ENCODE measurements at places on chromosomes 2 and 18.

DNA sequence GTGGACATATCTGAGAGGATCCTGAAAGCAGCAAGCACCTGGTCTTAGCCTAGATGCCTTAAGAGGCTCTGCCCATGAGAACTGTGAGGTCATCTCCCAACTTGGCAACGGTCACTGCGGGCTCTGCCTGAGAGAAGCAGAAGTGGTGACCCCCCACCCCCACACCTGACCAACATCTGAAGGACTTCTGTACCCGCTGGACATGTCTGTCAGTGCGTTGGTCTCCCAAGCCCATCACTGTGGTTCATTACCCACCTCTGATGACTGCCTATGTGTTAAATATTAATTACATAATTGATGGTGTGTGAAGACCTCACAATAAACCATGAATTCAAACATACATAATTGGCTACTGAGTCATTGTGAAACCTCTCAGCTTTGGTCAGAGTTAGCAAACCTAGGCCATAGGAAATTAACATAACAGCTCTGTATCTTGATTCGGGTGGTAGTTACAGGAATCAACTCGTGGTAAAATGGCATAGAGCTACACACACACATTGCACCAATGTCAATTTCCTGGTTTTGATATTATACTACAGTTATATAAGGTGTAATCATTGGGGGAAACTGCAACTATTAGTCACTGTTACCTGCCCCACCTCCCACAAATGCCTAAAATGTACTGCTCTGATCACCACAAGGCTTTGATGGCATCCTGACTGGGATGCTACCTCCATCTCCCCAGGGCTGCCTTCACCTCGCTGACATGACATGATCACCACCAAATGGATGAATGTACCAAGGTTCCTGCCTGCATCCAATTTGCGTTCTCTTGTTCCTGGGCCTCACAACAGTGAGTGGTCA is 4.3 kb upstream of the GALNT1 start:
- DNase-seq = no peak

DNA sequence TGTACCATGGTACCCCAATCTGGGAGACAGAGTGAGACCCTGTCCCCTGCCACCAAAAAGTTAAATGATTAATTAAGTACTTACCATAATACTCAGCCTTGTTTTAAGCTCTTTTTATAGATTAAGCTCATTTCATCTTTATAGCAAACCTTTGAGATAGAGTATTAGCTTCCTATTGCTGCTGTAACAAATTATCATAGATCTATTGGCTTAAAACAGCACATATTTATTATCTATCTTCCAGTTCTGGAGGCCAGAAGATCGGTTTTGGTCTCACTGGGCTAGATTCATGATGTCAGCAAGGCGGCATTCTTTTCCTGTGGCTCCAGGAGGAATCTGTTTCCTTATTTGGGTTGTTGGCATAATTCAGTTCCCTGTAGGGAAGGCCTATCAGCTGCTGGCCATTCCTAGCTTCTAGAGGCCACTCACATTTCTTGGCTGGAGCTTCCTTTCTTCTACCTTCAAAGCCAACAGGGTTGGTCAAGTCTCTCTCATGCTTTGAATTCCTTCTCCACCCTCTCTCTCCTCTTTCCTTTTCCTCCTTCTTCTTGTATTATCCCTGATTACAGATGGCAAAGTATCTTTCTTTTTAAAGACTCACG is 13.7 kb upstream of the GREB1 start:
- DNase-seq = no peak

DNA sequence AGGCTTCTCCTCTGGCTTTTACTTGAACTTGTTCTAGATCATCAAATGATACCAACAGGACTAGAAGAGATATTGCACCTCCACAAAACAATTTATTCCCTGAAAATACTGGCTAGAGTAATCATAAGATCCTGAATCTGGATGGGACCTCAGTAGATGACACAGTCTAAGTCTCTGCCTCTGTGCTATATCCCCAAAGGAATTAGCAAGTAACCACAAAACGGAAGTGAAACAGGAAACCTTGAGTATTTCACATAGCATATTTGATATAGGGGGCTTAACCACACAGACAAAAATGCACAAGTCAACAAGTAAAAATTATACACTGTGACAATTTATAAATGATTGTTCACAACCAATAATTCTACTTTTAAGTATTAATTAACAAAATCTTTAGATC is 456.9 kb upstream of the TNP1 start:
- no peak for DNase-seq

GRCh38 chr2:241068942-241069810 is 32.9 kb downstream of the MTERF4 start:
- peak; percentile 40 for DNase-seq

All from right forelimb (tissue), 1 donor.